ENCODE measurements at places on chromosomes 7 and 10.

DNA sequence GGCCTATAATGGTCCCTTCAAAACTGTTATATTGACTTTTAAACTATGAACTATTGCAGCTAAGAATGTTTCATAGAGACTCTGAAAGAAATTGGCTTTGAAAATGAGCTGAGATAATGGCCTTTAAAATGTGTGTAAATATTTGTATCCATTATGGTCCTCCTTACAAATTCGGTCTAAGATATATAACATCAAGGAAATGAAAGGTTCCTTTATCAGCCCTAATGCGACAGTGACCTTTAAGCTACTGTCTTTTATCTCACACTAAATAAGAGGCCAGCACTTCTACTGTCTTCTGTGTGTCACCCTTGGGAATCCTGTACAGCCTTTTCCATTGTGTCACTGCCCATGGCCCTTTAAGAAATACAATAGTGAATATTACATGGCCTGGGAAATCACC, 19.5 kb downstream of the COL28A1 start:
- DNase-seq: no peak

DNA sequence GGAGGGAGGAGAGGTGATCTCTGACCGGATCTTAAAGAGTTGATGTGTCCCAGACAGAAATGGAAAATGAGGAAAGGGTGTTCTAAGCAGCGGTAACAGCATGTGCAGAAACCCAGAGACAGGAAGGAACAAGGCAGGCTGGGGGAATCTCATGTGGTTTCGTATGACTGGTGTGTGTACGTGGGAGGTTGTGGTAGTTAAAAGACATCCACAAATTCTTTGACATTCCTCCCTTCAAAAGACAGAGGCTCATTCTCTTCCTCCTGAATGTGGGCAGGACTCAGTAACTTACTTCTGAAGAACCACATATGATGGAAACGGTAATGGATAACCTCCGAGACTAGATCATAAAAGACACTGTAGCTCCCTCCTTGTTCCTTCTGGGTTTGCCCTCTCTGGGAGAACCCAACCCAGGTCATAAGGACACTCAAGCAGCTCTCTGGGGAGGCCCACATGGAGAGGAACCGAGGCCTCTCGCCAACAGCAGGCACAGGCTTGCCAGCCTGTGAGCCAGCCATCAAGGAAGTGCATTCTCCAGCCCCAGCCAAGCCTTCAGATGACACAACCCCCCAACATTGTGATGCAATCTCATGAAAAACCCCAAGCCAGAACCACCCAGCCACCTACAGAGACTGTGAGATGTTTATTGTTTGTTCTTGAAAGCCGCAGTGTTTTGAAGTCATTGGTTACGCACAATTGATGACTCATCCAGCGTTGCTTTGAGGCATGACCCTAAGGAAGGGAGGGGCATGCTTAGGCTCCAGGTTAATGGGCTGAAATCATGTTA, 116.0 kb downstream of the SLIT1 start:
- DNase-seq: no peak

- no peak for DNase-seq
Observed at GRCh38 chr7:45174966-45175765, 17.6 kb downstream of the RAMP3 start.

DNA sequence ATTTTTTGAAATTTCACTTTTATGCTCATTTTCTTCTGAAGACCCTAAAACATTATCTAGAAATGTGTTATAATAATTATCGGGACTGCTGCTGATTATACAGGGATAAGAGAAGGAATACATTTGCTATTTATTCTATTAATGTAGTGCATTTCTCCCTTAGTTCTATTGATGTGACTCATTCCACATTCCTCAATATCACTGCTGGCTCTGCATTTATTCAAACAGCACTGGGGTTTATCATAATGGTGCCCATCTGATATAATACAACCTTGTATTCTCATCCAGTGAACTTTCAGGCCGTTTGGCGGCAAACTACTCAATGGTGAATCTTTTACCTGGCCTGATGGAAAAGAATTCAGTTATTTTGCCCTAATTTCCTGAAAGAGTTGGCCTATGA, 7.8 kb downstream of the KCND2 start:
- DNase-seq: no peak

- DNase-seq: no peak
Observed at GRCh38 chr10:68576118-68576517, 16.0 kb downstream of the TET1 start.

- no peak for DNase-seq
Observed at GRCh38 chr7:90879924-90880323, 283.8 kb downstream of the CDK14 start.

DNA sequence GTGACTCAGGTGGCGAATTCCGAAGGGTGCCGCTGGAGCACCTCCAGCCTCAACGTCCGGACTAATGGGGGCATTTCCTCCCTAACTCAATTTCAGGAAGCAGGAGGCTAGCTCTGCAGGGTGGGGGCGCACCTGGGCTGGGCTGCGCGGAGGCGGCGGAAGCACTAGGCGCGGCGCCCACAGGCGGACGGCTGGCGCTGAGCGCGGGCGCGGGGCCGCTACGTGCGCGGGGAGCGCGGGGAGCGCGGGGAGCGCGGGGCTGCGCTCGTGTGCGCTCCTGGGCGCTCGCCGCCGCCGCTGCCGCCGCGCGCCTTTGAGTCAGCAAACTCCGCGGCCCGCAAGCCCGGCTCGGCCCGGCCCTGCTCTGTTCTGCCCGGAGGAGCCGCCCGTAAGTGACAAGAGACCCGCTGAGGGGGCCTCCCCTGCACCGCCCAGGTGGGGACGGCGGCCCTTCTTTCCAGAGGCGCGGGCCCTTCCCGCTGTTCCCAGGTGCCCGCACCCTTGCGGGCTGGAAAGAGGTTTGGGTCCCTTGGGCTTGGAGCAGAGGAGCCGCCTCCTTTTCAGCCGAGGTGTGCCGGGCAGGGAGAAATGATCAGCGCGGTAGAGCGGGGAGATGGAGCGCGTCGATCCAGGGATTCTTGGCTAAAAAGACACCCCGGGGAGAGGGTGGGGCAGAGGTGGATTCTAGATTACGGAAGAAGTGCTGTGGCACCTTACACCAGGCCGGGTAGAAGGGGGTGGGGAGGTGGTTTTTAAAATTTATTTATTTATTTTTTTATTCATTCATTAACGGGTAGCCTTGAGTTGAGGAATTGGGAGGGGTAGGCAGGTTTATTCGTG, at the start of gene SNX10:
Gene SNX10 (plus strand): TSS at position 164 of the 840 bp plus-strand sequence. CDS start 54,581 bp downstream, outside the sequence.
- peak; percentile 59 for DNase-seq

GRCh38 chr10:93463723-93464476, 18.2 kb downstream of the MYOF start:
- DNase-seq: no peak

DNA sequence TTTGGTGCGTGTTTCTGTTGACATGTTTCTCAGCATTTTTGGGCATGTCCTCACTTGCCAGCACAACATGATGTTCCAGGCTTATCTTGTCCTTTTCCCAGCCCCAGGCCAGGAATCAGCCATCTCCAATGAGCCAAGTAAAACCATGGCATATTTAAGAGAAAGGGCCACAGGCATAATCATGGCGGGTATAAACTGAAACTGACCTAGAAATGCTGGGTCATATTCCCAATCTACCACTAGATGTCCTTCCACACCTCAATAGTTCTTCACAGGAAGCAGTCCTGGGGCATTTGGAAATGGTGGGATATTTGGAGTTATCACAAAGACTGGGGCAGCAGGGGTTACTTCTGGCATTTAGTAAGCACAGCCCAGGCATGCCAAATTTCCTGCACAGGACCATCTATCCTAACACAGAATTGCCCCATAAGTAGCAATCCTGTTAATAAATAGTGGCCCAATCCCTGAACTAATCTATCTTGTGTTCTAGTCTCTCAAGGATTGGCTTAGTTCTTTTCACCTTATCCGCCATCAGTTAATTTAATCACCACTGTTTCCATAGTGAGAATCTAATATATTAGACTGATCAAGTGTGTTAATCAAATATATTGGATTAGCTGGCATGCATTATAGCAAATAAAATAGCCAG, 101.6 kb downstream of the NPSR1 start:
- DNase-seq: no peak

- no peak for DNase-seq
Observed at GRCh38 chr7:101896941-101897340, 79.5 kb downstream of the CUX1 start.

DNA sequence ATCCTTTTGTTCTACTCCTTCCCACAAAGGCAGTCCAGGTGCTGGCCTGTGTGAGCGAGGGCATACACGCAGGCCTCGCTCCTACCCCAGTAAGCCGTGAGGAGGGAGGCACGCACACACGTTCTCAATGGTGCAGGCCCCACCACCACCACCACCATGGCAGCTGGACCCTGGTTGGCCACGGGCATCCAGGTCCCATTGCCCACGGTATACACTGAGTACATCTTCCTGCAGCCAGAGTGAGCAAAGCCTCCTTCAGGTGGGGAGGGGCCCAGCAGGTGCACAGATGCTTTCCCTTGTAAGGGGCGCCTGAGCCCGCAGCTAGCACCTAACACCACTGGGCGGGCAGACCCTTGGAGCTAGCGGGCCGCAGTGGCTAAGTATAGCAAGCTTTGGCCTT, 373.3 kb upstream of the MKI67 start:
- DNase-seq: no peak

Data from stimulated activated CD4-positive, alpha-beta T cell treated with anti-CD3 and anti-CD28 coated beads, Interleukin-2, amount 100 ng/mL, for 24 hours (primary cell).